ENCODE measurements at places on chromosomes 12 and 14.

DNA sequence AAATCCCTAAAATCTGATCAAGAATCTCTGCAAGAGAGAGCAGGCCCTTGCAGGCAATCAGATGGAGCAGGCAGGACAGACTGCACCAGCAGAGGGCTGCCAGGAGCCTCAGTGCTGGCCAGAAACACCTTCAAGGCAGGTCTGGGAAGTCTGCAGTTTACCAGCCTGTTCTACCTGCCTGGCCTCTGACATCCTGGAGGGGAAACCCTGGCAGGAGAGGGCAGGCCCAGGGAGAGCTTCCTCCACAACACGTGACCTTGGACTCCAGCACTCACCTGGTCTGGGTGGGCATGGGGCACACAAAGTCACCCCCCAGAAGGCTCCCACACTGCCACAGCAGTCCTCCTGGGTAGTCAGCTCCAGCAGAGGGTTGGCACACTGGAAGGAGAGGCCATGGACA lies 56.0 kb downstream of the ISCA2 start:
- no peak for DNase-seq

- DNase-seq, result no peak
Observed at GRCh38 chr14:55109836-55110235, 19.2 kb upstream of the LGALS3 start.

GRCh38 chr14:79369359-79370332 lies 841.7 kb downstream of the DIO2 start:
- no peak for DNase-seq

DNA sequence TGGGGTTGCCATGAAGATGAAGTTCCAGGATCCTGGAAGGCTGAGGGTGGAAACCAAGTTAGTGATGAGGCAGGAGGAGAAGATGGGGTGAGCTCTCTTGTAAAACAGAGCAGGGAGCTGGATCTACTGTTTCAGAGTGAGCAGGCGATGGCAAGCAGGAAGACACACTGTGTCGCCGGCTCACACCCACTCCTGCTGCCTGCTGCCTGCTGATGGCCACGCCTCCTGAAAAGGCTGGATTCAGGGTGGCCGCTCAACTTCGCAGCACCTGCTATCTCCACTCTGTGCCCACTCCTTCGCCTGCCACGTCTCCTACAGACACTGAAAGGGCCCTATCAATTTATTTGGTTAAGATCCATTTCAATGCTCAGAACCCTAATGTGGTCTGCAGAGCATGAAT lies 96.1 kb downstream of the RBM19 start:
- DNase-seq, result no peak

- no peak for DNase-seq
Observed at GRCh38 chr12:66341126-66341525, 38.8 kb downstream of the HELB start.

DNA sequence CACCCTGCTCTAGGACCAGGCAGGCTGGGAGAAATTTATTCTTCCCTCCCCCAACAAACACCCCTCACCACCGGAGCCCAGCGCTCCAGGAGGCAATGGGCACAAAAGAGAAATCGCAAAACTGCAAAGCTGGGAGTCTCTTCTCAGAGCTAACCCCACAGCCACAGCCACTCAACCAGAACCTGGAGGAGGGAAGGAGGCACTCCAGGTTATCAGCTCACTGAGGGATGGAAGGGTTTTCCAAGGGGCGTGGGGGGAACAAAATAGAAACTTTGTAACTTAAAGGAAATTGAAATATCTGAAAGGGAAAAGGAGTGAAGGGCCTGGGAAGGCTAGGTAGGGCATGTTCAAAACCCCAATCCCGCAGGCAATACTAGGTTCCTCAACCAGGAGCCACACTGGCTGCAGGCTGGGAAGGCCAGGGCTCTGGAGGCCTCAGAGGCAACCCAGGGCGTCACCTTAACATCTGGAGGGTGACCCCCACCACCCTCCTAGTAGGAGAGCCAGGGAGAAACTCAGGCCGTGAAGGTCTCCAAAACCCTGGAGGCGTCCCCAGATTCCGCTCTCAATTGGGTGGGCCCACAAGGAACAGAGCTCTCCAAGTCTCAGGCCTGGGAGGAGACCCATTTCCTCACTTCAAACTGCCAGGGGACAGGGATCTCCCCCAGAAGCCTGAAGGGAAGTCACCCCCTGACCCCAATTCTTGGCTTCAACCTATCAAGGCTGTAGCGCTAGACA lies 3.2 kb downstream of the KDM2B start:
- no peak for DNase-seq

GRCh38 chr12:65015850-65016249 lies 105.3 kb downstream of the WIF1 start:
- DNase-seq, result no peak

DNA sequence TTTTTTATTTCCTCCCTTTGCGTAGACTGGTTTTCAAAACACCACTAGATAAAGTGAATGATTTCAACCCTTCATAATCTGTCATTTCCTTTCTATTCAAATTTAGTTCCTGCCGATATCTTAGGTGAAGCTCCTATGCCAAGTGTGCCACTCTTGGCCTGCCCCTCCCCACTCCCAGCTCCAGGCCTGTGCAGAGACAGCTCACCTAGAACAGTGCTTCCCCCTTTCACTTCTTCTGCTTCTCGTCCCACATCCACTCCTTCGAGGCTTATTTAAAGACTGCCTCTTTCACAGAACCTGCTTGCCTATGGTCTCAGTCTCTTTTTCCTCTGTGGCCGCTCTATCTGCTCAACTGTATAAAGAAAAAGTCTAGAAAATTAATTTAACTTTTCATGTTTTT lies 473.8 kb downstream of the RAD51B start:
- DNase-seq, result no peak

GRCh38 chr14:92638904-92639303 lies 109.5 kb downstream of the LGMN start:
- DNase-seq, result no peak

DNA sequence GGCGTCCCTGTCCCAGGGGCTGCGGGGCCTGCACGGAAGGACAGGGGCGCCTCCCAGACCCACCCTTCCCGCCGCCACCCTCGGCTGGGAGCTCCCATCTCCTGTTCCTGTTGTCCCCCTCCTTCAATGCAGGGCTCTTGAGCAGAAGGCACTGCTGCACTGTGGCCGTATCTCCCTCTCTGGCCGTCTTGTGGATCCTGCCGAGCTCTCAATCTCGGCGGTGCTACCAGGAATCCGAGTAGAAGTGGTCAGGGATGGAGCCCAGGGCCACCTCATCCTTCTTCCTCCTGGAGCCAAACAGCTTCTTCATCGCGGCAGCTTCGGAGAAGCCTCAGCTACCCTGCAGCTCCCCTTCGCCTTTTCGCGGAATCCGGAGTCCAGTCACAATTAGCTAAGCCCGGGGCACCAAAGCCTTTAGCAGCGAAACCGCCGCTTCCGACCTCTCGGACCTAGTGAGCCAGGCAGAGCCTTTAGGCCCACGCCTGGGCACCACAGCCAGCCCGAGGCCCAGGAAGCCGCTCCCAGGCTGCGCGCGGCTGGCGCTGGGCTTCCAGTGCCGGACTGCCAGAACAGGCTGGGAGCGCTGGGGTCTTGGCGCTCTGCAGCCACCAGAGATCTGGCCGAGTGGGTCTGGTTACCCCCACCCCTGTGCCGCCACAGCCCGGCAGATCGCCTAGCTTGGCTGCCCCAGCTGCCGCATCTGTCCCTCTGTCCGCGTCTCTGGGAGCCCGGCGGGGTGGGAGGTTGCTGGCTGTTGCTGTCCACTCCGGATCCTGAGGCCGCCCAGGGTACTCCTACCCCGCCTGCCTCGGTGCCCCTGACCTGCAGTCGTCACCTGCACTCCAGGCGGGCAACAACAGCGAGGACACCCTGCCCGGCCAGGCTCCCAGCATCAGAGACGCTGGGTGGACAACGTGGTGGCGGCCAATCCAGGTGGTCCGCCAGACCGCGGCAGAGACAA lies 69.1 kb downstream of the ASCL4 start:
- no peak for DNase-seq

- DNase-seq, result no peak
Observed at GRCh38 chr14:101567252-101567651, 6.0 kb downstream of the DIO3 start.

DNA sequence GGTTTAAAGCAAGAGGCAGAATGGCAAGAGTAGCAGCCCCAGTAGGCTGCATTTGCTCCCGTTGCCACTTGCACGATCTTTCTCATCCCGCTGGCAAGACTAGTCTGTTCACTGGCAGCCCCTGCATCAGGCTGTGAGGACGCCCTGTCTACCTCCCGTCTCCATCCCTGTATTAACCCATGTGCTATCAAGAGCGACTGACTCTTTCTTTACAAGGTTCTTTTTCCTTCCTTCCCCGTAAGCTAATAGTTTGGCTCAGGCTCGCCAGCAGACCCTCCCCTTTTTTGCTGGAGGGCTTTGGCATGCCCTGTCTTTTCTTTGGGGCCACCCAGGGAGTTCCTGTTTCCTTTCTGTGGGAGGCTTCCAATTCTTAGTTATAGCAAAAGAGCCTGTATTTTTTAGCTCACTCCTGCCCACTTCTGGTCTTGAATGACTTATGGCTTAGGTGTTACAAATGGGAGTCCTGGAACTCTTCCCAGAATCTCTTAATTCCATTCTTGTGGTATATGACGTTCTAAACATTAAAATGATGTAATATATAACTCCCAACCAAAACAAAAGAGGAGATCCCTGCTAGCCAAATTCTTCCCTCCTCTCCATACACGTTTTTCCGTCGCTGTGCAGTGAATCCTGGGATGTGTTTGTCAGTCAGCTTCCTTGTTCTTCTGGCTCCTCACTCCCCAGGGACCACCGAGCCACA lies 149.0 kb downstream of the PRKCH start:
- DNase-seq, result peak; percentile 16

DNA sequence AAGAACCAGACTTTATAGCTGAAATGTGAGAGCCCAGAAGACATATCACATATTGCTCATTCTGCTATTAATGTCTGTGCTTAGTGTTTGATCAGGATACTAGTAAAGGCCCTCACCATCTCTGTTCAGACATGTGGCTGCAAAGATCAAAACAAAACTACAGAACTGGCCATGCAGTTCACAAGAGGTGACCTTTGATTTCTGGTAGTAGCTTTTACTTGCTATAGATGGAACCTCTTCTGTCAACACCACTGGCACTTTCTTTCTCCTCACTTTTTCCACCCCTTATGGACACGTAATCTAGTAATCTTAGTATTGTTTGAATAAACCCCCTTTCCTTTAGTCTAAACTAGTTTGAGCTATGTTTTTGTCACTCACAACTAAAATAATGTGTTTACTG lies 214.8 kb downstream of the EPS8 start:
- no peak for DNase-seq
